Urinary bladder (tissue), 4 donors: ENCODE measurements at places on chromosomes 16 and 17. TPM values are rescaled to one million over a fixed set of nuclear protein-coding genes. Genes with fewer than 3 reads are reported as not detected.

UTP18 gene
- total RNA-seq = 30.2 TPM

- no peak for DNase-seq
Observed at GRCh38 chr16:27195941-27196595, 7.3 kb upstream of the KDM8 start.

DNA sequence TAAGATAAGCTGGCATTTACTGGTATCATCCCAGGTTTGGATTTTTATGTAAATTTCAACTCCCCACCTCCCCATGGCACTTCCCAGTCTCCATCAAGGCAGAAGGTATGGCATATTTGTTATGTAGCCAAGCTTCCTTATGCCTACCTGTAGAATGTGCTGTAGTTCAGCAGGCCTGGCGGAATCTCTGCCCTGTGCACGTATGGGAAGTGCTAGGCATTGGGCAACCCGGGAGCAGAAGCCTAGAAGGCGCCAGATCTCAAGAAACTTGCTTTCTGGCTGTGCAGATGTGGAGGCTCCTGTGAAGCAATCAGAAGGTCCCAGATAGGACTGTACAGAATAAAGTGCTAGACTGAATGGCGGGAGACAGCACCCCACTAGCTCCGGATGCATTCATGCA, 64.7 kb downstream of the SNX20 start:
- no peak for DNase-seq

DNA sequence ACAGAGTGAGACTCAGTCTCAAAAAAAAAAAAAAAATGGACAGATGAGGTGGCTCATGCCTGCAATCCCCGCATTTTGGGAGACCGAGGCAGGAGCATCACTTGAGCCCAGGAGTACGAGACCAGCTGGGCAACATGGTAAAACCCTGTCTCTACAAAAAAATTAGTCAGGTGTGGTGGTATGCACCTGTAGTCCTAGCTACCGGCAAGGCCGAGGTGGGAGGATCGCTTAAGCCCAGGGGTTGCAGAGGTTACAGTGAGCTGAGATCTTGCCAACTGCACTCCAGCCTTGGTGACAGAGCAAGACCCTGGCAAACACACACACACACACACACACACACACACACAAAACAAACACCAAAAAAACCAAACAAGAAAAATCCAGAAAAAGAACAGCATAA, 7.7 kb upstream of the ENGASE start:
- no peak for DNase-seq

DNA sequence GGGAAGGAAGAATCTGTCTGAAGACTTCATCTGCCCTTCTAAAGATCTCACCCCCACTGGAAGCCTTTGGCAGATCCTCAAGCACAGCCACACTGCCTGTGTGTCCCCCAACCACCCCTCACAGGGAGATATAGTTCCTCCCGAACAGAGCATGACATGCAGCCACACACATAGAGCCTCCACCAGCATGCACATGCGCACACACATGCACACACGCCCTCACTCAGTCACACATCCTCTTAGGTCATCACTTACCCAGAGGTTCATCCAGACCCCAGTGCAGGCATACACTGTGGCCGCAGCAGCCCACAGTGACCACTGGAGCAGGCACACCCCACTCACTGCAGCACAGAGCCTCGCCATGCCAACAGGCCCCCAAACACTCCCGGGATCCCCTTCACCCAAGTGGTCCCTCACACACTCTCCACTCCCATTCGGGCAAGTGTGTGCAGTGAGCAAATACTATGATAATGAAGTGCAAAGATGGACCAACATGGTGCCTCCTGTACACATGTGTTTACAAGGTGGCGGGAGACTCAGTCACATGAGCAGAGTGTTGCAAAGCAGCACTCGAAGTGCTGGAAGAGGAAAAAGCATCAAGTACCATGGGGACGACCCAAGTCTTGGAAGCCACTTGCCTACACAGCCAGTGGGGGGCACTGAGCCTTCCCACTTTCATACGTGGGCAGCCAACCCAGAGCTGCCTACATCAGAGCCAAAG, 17.0 kb upstream of the SP6 start:
- no peak for DNase-seq

CLDN9 gene
- not detected for total RNA-seq

DNA sequence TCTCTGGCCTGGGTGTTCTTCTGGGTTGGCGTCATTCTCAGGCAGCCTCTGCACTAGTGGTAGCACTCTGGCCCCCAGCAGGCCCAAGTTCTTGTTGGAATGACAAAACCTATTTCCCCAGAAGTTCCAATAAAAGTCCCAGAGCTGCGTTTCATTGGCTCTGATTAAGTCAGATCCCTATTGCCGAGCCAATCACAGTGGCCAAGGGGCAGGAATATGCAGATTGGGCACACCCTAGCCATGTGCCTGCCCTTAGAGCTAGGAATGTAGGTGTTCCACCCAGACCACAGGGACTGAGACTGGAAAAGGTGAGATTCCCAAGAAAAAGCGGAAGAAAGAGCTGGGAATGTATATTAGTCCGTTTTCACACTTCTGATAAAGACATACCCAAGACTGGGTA, 44.9 kb upstream of the POLR3E start:
- DNase-seq = no peak

- DNase-seq = no peak
Observed at GRCh38 chr17:45139533-45139920, 4.0 kb downstream of the ACBD4 start.
